Substantia nigra (tissue), 51 donors: ENCODE measurements at places on chromosomes 1 and 21.

DNA sequence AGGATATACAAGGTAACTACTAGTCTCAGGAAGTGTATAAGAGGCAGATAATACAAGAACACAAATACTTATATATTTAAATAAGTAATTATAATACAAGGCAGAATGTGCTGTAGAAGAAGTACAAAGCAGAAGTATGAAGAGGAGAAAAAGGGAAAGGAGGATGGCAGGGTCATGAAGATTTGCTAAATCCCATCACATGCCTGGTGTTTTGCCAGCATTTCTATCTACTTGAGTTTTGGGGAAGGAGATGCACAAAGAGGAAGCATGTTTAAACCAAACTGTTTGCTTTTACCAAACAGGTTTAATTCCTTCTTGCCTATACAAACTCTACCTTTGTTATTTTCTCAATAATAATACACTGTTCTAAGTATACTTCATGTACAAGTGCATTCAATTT, 60.9 kb upstream of the PODN start:
- no peak for DNase-seq

GRCh38 chr21:45994759-45995685, 13.5 kb downstream of the COL6A1 start:
- DNase-seq, result no peak

DNA sequence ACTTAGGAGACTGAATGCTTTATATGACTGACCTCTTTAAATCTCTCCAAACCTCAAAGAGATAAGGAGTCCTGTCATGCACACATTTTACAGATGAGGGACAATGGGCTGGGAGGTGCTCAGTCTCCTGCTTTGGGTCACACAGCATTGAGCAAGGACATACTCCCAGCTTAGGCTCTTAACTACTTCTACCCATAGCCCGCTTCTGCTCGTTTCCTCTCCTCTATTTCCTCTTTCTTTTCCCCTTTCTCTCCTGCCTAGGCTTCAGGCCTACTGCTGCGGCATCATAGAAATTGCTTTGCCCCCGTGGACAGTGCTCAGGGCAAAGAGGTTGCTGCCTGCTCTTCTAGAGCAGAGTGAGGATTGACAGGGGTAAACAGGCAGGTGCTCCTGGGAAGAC, 12.4 kb upstream of the ZNF691 start:
- no peak for DNase-seq

DNA sequence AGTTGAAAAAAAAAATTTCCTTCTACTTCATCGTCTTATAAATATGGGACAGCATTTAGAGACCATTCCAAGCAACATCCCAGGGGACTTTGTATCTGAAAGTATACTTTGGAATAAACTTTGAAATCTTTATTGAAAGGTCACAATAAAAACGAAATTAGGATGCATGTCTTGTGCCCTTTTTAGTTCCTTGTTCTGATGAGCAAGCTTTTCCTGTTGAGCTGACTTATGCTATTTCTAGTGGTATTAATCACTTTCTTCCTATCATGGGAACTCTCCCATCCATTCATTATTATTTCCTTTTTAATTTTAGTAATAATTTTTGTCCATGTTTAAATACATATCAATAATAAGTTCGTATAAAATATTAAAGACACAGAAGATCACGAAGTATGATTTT, 4.0 kb upstream of the GBP2 start:
- DNase-seq, result no peak

DNA sequence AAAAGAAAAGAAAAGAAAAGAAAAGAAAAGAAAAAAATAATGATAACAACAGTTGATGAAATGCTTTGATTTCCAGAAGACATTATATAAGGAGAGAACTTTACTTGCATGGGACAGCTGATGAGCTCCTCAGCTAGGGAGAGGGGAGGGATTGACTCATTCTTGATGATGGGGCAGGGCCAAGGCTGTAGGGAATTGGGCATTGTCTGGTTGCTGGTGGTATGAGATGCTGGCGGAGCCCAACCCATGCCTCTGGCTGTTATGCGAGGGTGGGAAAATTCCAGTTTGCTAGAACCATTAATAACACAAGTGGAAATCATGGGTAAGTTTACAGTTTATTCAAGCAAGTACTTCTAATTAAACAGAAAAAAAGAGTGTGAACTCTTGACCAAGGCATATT, 36.0 kb upstream of the KIF26B start:
- no peak for DNase-seq

- DNase-seq, result no peak
Observed at GRCh38 chr1:200152336-200152735, 124.8 kb downstream of the NR5A2 start.

GRCh38 chr1:204295671-204296070, 64.1 kb downstream of the PLEKHA6 start:
- no peak for DNase-seq

GRCh38 chr1:151953409-151954094, 40.1 kb downstream of the S100A10 start:
- DNase-seq, result no peak

DNA sequence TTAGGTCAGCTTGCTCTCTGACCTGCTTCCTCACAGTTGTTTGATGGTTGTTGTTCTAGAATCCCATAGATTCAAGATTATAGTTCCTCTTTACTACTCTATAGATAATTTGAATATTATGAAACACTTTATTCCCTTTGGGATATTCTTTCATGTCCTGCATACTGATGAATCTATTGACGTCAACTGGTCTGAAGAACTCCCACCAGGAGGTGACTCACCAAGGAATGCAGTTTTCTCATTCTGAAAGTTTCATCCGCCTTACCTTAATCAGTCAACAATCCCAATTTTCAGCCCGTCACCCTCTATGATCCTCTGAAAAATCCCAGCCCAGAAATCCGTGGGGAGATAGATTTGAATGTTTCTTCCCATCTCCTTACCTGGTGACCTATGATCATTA, 834.1 kb upstream of the PRMT6 start:
- DNase-seq, result no peak

DNA sequence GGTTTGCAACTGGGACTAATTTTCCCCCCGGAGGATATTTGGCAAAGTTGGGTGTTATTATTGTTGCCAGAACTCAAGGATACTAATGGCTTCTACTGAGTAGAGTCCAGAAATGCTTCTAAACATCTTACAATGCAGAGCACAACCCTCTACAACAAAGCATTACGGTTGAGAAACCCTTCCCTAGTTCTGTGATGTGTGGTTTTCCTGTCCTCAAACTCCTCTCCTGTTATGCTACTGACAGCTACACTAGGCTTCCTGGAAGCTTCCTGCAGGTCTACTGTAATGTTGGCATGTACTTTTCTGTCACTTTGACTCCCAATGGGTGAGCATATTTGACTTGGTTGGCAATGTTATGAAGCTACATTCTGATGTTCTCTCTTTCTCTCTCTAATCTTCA, 1656.9 kb downstream of the MRPL39 start:
- DNase-seq, result no peak

DNA sequence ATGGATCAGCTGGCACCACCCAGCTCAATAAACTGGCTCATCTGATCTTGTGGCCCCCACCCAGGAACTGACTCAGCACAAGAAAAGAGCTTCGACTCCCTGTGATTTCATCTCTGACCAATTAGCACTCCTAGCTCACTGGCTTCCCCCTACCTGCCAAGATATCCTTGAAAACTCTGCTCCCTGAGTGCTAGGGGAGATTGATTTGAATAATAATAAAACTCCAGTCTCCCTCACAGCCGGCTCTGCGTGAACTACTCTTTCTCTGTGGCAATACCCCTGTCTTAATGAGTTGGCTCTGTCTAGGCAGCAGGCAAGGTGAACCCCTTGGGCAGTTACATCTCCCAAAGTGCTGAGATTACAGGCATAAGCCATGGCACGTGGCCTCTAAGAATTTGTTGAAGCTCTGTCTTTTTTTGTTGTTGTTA, 11.8 kb upstream of the RHBDL2 start:
- no peak for DNase-seq

DNA sequence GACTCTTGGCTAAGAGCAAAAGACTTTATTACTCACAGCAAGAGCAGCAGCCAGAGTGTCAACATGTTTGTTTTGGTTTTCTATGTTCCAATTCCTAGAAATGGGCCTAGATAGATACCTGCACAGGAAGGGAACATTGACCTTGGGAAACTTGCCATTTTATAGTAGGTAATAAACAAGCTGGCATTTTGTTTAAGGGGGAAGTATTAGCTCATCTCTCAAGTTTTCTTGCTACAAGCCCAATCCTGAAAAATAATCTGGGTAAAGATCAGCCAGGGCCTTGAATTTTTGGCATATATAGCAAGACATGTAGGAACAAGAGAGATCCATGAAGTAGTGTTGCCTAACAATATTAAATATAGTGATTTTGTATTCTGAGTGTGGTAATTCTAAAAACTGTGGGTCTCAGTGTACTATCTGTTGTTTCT, 51.4 kb upstream of the RGL1 start:
- DNase-seq, result no peak

DNA sequence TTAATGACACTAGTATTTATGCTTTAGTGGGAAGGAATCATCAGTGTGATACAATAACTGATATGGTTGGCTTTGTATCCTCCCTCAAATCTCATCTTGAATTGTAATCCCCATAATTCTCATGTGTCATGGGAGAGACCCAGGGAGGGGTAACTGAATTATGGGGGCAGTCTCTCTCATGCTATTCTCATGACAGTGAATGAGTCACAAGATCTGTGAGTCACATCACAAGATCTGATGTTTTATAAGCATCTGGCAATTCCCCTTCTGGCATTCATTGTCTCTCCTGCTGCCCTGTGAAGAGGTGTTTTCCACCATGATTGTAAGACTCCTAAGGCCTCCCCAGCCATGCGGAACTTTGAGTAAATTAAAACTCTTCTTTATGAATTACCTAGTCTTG, 1760.3 kb downstream of the NCAM2 start:
- DNase-seq, result no peak
